HTR-8/SVneo (cell line): ENCODE measurements at places on chromosomes 16 and 17.

GRCh38 chr17:82939621-82940135 lies 99.9 kb upstream of the ZNF750 start:
- DNase-seq = no peak

DNA sequence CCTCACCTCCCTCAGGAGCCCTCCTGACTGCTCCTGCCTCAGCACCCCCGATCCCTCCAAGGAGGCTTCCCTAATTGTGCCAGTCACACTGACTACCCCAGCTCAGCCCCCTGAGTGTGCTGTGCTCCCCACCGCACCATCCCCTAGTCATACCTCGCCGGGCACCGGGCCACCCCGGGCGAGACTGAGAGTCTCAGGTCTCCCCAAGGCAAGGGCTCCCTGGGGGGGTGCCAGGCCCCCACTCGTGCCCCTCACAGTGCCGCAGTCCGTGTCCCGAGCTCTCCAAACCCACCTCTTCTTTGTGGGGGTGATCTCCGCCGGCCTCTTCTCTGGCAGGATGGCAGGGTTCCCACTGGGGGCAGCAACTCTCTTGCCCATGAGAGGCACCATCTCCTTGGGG lies 3.2 kb downstream of the TRPV3 start:
- no peak for DNase-seq

DNA sequence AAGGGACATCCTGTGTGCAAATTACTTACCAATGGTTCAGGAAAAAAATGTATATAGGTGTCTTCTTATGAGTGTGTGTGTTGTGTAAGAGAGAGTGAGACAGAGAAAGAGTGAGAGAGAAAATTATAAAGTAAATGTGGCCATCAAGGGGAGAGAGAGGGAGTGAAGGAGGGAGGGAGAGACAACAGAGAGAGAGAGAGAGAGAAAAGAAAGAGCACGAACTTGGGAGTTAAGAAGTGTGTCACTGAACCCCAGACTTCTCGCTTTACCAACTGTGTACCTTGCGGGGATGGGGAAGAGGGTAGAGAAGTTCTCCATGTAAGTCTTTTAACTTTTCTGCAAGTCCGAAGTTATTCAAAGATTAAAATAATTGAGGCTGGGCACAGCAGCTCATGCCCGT lies 28.8 kb upstream of the ARL4D start:
- no peak for DNase-seq

DNA sequence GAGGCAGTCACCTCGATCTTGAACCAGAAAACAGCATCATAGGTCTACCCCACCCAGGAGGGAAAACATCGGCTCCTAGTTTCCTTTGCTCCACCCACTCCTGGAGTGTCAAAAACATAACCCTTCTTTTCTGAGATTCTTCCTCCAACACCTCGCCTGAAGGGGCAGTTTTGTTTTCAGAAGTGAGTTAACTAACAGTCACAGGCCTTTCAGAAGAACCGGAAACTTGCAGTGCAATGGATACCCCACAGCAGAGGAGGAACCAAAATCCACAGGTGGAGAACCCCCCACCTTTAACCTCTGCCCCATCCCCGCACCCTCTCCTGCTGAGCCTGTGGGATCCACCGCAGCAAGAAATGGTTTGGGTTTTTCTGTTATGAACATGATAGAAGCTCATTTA lies 7.8 kb upstream of the TEX2 start:
- no peak for DNase-seq

- DNase-seq = no peak
These were observed 6.9 kb downstream of the FA2H start for GRCh38 chr16:74767749-74768148.

DNA sequence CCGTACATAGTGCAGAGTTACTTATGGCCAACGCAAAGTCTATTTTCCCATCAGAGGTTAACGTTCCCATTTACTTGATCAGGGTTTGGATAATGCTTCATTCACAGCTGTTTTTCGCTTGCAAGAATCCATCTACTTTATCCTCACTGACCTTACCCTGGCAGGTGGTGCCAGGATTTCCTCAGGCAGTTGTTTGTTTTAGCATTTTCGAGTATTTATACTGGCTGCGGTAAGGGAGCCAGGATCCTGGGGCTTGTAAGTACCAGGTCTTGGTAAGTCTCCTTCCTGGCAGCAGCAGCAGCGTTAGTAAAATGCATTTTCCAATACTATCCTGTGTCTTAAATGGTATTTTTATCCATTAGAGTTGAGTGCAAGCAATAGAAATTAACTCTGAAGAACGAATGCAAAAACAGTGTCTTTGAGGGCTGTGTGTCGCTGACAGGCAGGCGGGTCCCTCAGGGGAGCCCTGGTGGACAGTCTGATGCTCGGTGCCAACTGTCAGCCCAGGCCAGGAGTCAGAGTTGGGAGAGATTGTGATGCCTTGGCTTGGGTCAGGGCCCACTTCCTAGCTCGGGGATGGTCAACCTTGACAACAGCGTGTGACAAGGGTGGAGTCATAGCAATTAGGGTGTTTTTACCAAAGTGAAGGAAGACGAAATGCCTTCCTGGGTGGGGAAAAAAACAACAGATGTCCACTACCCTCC lies 92.4 kb upstream of the HSBP1 start:
- no peak for DNase-seq
